ENCODE measurements at places on chromosomes 11 and 22. TPM values are rescaled to one million over a fixed set of nuclear protein-coding genes. Genes with fewer than 3 reads are reported as not detected.

Gene APLNR
- not detected for total RNA-seq

Gene SERHL2
- total RNA-seq: not detected

Gene SLCO2B1
- 3.6 TPM for total RNA-seq

Gene PYGM
- 0.27 TPM for total RNA-seq

Gene ENDOD1
- 13.1 TPM for total RNA-seq

Gene MS4A7
- not detected for total RNA-seq

Gene SHANK3
- 3.9 TPM for total RNA-seq

Gene IGSF22
- total RNA-seq: not detected

Gene DNAJB13
- total RNA-seq: 0.51 TPM

Gene OVOL1
- total RNA-seq: not detected

Gene RBMXL2
- not detected for total RNA-seq

Gene BTBD18
- not detected for total RNA-seq

Gene AP5B1
- 11.8 TPM for total RNA-seq

Gene MED15
- total RNA-seq: 61.5 TPM

Gene HTR3A
- total RNA-seq: not detected

Gene CDC42EP2
- total RNA-seq: 16.3 TPM

Gene NRIP3
- 0.83 TPM for total RNA-seq

Gene BTG4
- 0.10 TPM for total RNA-seq

Gene KDM4F
- total RNA-seq: not detected

Gene CBLIF
- not detected for total RNA-seq

Gene COX8A
- 1,019 TPM for total RNA-seq

Gene POU2AF2
- not detected for total RNA-seq

Gene CCDC87
- total RNA-seq: 0.63 TPM

Gene GSTT4
- not detected for total RNA-seq

Gene CRYAB
- 12.5 TPM for total RNA-seq

Gene SERPIND1
- total RNA-seq: not detected

Gene PNPLA3
- total RNA-seq: 0.97 TPM

Gene CD248
- total RNA-seq: not detected

Gene OR52E2
- not detected for total RNA-seq

Gene ZC3H12C
- 6.9 TPM for total RNA-seq

Gene OR52H1
- total RNA-seq: not detected
